Stimulated activated CD4-positive, alpha-beta T cell treated with anti-CD3 and anti-CD28 coated beads, Interleukin-1b, Interleukin-23, amount 100 ng/mL, for 48 hours (primary cell): ENCODE measurements at places on chromosomes 2 and 18.
A peak's percentile ranks its signal among the peaks of the same experiment; 100 is the strongest.

- DNase-seq = no peak
Observed at GRCh38 chr2:120783969-120784372, 48.3 kb downstream of the GLI2 start.

- no peak for DNase-seq
Observed at GRCh38 chr2:196985511-196986183, 59.1 kb upstream of the PGAP1 start.

DNA sequence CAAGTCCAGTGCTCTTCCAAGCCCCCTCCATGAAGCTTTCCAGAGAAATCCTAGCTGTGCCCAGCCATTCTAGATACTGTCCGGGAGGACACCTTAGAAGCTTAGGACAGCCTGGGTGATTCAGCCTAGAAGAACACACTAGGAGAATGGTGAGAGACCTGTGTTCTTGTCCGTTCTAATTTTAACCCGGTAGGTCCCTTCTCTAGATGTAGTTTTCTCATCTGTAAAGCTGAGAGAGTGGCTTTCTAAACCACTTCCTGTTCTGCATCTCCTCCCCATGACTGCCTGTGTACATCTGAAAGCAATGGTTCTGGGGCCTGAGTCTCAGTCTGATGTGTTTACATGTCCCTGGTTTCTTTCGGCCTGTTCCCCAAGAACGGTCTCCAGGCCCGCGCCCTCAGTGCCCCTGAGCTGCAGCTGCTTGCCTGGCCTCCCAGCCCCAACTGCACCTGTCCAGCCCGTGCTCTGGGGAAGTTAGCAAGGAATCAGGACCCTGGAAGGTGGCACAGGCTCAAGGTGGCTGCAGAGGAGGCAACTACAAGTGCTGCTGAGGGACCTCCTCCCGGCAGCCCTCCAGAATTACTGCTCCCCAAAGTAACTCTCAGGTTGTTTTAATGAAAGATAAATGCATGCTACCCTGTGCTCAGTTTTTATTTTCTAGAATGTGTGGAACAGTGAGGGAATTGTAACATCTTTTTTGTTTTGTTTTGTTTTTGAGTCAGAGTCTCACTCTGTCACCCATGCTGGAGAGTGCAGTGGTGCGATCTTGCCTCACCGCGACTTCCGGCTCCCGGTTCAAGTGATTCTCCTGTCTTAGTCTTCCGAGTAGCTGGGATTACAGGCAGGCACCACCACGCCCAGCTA lies 105.9 kb downstream of the LBH start:
- DNase-seq = peak; percentile 65

DNA sequence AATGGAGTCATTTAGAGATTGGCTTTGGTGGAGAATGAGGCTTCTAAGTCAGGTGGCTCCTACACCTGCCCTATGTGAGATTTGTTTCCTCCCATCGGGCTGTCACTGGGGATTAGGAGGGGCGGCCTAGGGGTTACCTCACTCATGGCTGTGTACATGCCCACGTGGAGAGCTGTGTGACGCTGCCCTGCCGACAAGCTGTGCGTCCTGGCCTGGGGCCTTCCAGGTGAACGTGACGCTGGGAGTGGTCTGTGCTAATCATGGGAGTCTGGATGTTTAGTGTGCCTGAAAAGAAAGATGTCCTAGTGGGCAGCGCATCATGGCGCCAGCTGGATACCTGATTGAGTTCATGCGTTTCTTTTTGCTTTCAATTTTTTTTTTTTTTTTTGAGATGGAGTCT lies 14.0 kb downstream of the ASB1 start:
- no peak for DNase-seq

DNA sequence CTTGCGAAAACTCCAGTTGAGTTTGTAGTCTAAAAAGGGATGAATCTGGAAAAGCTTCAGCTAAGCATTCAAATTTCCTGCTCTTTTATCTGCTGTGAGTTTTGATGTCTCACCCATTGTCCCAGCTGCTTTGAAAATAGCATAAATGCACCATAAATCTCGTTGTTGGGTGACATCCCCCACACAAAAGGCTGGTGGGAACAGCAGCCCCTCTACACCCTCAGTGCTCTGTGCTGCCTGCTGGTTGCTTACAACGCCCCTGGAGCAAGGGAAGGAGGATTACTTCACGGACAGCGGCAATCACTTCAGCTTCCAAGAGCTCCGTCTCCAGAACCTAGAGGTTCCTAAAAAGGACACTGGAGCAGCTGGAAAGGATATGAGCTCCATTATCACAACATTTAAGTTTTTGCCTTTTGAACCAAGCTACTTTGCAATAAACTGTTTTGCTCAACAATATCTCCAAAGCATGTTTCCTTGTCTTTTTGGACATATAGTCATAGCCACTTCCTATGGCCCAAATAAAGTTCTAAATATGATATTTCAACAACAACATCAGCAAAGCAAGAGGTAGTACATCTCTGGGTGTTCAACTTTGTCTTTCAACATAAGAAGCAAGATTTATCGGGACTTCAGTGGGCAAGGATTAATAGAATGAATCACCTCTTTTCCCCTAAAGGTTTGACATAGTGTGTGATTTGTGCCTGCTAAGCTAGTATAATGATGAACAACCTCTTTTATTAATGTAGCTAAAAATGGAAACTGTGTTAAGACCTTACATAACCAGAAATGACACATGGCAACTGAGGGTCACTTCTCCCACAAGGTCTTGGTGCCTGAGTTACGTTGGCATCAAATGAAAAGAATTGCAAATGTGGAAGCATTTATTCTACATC lies 413.5 kb downstream of the TXNL1 start:
- no peak for DNase-seq

DNA sequence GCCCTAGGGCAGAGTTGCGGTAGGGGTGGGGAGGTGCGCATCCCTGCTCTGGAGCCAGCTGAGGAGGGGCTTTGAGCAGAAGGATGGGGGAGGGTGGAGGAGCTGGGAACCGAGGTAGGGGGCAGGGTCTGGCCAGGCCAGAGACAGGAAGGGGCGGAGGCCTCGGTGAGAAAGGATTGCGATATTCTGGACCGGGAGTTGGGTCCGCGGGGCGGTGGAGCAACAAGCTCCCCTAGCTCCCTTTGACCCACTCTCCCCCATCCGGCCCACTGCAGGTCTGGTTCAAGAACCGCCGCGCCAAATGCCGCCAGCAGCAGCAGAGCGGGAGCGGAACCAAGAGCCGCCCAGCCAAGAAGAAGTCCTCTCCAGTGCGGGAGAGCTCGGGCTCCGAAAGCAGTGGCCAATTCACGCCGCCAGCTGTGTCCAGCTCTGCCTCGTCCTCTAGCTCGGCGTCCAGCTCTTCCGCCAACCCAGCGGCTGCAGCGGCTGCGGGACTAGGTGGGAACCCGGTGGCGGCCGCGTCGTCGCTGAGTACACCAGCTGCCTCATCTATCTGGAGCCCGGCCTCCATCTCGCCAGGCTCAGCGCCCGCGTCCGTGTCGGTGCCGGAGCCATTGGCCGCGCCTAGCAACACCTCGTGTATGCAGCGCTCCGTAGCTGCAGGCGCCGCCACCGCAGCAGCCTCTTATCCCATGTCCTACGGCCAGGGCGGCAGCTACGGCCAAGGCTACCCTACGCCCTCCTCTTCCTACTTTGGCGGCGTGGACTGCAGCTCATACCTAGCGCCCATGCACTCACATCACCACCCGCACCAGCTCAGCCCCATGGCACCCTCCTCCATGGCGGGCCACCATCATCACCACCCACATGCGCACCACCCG lies 4.8 kb downstream of the OTX1 start:
- DNase-seq = no peak

GRCh38 chr2:181128199-181128598 lies 147.8 kb downstream of the UBE2E3 start:
- no peak for DNase-seq

DNA sequence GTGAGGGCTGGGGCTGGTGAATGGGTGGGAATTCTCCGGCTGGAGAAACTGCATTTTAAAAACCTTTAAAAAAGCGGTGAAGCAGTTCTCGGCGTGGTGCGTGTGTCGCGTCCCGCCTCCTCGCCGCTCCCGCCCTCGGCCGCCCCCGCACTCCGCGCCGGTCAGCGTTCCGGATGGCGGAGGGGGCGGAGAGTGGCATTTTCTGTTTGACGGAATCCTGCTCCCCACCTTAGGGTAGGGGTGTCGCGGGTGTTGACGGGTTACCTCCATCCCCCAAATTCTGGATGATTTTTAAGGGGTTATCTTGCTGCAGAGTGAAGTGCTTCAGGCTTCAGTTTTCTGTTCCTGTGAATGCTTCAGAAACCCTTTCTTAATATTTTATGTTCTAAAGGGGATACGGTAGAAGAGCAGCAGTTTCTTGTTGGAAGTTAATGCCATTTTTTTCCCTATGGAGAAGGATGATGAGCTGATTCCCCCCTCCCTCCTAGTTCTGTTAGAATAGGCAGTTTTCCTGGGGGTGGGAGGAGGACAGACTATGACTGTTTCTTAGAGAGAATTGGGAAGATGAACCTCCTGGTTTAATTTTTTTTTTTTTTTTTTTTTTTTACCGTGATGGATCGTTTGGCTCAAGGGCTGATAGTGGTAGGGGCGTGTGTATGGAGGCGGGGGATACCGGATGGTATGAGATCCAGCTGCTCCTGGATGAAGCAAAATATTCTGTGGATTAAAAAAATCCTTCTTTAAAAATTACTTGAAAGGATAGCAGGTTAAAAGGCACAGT lies 756 bp downstream of the ABI2 start:
- peak; percentile 39 for DNase-seq

DNA sequence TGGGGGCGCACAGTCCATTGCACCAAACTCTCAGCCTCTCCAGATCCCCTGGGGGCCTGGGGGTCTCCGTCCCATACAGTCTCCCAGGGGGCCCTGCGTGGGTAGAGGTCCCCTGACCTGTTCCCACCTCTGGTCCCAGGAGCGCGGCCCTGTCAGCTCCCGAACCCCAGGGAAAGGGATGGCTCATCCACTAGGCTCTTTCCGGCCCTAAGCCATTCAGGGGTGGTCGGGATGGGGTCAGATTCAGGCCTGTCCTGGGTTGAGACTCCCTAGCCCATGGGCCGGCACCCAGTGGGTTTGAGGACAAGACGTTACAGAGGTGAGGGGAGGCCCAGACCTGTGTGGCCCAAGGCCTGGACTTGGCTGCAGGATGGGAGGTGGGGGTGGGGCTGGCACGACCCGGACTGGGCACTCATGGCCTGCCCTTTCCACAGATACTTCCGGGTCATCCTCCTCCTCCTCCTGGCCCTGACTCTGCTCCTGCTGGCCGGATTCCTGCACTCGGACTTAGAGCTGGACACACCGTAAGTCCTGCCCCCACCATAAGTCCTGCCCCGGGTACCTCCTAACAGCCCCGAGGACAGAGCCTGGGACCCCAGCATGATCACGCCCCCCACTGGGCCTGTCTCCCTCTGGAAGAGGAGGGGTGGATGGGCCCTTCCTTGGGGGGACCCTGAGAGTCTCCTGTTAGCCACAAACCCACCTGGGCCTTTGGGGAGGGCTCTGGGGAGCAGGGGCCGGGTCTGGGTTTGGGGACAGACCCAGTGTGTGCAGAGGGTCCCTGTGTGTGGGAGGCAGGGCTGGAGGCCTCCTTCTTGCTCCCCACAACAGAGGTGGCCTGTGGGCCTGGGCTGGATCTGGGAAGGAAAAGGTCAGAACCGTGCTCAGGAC lies 10.1 kb upstream of the NEU4 start:
- DNase-seq = no peak

DNA sequence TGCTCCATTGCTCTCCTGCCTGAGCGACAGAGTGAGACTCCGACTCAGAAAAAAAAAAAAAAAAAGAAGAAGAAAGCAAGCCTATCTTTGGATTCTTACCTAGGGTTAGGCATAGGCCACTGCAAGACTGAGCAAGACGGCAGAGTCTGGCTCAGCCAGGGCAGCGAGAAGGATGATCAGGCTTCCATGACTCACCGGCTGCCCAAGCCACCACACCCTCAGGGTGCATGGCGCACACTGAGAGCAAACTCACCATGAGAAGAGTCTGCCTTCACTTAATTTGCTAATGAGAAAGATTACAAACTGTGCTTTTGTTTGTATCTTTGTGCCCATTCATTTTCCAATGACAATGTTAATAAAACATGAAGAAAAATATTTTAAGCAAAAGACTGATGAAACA lies 8.2 kb downstream of the FAM110C start:
- DNase-seq = no peak
